ENCODE measurements at places on chromosomes 11 and 22.
A peak's percentile ranks its signal among the peaks of the same experiment; 100 is the strongest.

DNA sequence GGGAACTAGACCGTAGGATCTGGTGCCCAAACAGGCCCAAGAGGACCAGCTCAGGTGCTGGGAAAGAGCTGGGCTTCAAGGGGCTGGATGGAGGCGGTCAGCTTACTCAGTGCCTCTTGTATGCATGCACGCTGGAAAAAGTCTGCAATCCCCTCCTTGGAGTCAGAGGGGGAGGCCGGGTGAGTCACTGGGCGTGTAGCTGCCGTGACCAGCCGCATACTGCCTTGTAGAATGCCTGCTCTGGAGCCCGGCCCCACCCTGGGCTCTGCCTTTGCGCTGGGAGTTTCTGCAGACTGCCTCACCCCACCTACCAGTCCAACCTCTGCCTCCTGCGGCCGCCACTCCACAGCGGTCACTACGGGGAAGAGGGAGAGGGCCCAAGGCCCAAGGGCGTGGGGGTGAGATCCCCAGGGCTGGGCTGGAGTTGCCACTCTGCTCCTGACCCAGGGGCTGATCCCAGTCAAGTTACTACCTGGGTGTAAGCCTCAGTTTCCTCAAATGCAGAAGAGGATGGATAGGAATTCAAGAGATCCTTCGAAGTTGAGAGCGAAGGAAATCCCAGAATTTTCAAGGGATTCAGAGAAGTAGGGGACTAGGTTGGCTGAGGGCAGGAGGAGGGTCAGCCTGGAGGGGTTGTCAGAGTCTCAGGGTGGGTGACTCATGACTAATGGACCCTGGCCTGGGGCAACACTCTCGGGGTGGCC is 4.2 kb downstream of the MRGPRF start:
- DNase-seq = peak; percentile 96

DNA sequence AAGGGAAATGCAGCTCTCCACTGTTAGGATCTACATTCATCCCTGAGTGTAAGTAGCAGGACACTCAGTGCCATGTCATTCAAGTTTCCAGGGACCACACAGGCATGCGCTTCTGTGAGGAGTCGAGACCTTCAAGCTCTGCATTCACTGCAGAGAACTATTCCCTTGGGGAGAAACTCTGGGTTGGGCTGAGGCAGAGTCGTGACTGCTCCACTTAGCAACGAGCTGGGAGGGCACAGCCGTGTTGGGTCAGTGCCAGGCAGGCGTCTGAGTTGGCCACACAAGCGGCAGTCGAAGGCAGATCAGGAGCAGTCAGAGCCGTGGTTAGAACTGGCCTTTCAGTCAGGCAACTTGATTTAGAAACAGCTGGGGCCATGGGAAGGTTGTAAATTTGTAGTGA is 14.7 kb downstream of the MPEG1 start:
- no peak for DNase-seq

- DNase-seq = no peak
Observed at GRCh38 chr22:43001271-43002201, 13.4 kb downstream of the PACSIN2 start.

DNA sequence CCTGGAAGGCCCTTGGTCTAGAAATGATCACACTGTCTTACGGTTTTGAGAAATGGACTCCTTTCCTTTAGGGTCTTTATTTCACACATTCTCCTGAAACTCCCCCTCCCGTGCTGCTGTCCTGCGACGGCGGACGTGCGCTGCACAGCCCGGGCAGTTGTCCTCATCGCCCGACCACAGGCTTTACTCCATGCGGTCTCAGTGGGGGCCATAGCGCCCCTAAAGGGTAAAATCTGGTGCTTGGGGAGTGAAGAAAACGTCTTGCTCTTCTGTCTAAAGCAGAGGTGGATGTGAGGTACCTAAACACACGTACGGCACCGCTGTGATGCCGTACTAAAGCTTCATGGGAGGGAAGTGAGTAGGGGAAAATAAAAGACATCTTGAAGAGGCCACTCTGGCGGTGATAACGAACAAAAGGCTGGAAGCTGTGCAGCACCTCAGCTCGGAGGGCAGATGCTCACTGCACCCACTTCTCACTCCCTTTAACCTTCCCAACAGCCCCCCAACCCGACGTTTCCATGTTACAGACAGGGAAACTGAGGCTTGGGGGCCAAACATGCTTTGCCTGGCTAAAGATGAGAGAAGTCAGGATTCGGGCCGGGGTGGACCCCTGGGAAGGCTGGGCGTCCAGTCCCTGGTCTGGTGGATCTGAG is 22.6 kb downstream of the MPPED1 start:
- DNase-seq = no peak

DNA sequence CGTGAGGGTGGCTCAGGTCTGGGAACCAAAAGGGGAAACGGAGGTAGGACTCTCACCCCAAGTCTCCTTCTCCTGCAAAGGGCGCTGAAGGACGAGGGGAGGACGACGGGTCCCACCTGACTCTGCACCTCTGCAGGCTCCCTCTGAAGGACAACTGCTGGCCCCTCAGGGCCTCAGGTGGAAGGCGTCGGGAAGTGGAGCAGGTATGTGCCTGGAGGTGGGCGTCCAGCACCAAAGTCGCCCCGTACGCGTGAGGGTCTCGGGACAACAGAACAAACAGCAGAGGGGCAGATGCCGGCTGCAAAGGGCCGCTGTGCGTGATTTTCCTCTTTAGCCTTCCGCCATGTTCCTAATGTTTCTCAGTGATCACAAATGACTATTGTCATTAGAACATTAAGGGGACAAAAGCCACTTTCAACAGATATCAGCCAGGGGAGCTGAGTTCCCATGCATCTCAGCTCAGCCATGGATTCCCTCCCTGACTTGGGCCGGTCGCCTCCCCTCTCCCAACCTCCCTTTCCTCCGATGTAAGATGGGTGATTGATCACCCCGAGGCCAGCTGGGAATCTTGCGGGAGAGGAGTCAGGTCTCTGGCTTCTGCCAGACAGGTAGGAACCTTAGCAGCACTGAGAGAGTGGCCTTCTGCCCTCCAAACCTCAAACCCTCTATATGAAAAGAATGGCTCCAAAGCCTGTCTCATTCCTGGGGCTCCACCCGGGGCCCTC is 836 bp downstream of the SLC16A8 start:
- DNase-seq = no peak

DNA sequence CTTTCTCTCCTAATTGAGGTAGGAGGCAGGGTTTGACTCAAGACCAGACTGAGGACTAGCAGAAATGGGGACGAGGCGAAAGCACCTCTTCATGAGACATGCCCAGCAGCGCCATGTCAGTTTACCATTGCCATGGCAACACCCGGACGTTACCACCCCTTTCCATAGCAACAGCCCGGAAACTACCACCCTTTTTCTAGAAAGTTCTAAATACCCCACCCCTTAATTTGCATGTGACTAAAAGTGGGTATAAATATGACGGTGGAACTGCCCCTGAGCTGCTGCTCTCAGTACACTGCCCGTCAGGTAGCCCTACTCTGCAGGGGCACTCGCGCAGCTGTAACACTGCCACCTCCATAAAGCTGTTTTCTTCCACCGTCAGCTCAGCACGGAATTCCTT is 5.9 kb upstream of the RAC2 start:
- DNase-seq = no peak

DNA sequence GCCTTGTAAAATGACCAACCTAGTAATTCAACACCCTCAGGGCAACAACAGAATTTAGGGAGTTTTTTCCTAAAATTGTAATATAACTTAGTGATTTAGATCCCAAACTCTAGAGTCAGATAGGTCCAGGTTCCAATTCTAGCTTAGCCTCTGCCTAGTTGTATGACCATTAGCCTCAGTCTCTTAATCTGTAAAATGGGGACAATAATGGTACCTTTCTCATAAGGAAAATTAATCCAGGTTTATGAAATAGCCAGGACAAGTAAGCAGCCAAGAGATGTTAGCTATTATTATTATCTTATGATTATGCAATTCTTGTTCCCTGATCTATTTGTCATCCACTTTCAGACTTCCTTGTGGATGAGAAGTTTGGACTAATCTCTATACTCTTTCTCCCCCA is 4.1 kb downstream of the TFIP11 start:
- DNase-seq = no peak

DNA sequence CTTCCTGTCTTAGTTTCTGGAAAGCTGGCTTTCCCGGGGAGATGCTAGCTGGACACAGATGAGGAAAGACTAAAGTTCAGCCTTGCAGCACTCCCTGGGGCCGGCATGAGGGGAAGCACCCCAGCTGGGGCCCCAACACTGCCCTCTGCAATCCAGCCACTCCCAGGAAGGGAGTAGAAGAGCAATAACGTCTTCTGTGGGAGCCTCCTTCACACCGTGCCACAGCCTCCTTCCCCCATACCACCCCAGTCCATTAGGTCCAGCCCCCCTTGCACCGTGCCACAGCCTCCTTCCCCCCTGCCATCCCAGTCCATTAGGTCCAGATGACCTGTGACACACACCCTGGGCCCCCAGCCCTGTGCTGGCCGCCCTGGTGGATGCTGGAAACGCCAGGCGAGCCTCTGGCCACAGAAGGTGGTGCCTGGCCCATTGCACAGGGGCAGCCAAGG is 44.1 kb upstream of the PRDM11 start:
- no peak for DNase-seq

- no peak for DNase-seq
Observed at GRCh38 chr22:49975543-49976389, 15.2 kb downstream of the PIM3 start.

DNA sequence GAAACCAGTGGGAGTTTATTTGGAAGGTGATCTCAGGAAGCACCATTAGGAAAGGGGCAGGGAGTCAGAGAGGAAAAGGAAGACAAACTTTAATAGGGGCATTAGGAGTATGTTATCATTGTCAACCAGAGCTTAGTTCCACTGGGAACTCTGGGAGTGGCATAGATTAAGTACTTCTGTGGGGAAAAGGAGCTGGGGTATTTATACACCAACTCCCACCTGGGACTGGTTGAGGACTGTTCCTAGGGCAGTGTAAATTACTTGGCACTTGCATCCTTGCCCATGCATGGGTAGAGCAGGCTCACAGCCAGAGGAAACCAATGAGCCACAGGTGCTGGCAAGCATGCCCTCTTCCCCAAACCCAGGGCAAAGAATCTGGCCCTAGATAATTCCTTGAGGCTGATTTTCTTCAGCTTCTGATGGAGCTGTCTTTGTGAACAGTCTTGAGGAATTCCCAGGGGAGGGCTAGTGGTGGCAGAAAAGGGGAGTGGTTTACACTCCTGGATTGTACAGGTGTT is 541.2 kb downstream of the MIAT start:
- DNase-seq = no peak

GRCh38 chr11:35938231-35938630 is 5.6 kb upstream of the LDLRAD3 start:
- DNase-seq = no peak

- DNase-seq = no peak
Observed at GRCh38 chr11:94934362-94934761, 39.0 kb downstream of the CWC15 start.

DNA sequence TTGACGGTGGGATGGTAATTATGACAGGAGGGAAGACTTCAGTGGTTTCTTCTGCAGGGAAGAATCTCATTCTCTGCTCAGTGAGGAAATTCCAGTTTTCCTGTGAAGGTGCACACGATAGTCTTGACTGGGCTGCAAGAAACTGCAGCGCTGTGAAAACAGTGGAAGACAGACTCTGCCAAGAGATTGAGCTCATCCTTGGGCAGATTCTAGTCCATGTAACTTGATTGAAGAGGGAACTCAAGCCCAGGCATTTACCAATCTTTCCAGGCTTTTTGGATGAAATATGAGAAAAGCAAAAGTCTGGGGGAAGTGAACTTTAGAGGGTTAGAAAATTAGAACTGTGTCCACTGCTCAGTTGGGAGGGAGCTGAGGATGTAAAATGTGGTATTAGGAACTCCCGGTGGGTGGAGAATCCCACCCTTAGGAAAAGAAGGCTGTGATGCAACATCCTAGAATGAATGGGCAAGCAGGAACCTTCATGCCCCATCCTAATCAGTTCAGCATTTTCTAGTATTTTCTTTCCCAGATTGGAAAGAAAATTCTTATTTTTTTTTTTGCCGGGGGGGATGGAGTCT is 212.6 kb downstream of the DBX1 start:
- no peak for DNase-seq

DNA sequence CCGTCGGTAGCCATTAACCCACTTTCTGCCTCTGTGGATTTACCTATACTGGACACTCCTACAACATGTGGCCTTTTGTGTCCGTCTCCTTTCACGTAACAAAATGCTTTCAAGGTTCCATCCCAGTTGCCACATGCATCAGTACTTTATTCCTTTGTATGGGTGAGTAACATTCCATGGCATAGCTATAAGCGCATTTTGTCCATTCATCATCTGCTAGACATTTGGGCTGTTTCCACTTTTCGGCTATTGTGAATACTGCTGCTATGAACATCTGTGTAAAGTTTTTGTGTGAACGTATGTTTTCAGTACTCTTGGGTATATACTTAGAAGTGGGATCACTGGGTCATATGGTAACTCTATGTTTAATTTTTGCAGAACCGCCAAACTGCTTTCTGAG is 257.2 kb downstream of the ST3GAL4 start:
- no peak for DNase-seq

GRCh38 chr11:69696749-69697468 is 6.9 kb downstream of the FGF19 start:
- DNase-seq = peak; percentile 91

- DNase-seq = no peak
Observed at GRCh38 chr22:27164781-27165503, 507.6 kb downstream of the MIAT start.

GRCh38 chr11:94424662-94425061 is 23.4 kb upstream of the GPR83 start:
- DNase-seq = no peak

DNA sequence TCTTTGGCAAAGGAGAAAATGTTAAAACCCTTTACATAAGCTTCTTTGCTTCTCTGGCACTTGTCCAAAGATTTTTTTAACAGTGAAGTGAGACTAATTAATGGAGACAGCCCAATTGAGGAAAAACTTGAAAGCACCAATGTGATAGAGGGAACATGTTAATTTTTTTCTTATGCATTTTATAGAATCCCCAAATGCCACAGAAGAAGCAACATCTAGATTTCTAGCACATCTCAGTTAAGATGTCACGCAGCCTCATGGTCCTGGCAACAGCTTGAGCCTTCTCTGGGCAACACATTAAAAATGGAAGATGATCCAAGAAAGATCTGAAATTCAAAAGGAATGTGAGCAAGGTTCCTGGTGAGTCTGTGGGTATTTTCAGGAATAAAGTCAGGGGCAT is 48.5 kb downstream of the PACSIN2 start:
- DNase-seq = no peak

DNA sequence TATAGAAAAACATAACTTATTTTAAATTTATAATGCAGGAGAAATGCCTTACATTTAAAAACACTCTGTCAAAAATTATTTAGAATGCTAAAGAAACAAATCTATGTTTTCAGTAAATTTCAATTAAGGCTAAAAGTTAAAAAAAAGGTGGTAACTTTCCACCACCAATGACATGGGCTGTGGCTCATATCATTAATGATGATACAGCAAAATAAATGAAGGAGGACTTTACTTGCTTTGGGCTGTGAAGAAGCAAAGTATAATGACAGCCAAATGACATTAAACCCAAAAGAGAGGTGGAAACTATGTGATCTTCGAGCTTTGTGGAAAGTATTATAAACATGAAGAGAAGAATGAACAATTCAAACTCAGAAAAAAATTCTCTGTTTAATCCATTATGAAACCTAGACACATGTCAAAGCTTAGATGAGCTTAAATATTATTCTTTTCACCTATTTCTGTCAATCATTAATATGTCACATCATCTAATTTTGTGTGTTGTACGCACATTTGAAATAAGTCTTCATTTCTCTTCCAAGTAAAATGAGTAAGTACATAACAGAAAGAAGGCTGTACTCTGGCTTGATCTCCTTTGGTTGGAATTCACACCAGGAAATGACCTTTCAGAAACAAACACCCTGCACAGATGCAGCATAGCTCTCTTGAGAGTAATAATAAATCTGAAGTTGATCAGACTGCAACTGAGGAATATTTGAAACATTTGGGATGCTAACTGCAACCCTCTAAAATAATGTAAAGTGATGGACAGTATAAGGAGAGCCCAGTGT is 265.8 kb downstream of the TTC28 start:
- DNase-seq = no peak

Data from SW480 (cell line).